ENCODE measurements at places on chromosomes 1 and 21. TPM values are rescaled to one million over a fixed set of nuclear protein-coding genes. Genes with fewer than 3 reads are reported as not detected.

The CD1D gene
- total RNA-seq: 1.8 TPM

The DNAJC6 gene
- total RNA-seq: 4.2 TPM

The KPRP gene
- not detected for total RNA-seq

The KCNH1 gene
- not detected for total RNA-seq

The KCNE1 gene
- 1.6 TPM for total RNA-seq

The HMGN2 gene
- 204 TPM for total RNA-seq

The TRAF3IP3 gene
- total RNA-seq: 4.6 TPM

The C1QA gene
- total RNA-seq: 355 TPM

The FAM163A gene
- total RNA-seq: not detected

DNA sequence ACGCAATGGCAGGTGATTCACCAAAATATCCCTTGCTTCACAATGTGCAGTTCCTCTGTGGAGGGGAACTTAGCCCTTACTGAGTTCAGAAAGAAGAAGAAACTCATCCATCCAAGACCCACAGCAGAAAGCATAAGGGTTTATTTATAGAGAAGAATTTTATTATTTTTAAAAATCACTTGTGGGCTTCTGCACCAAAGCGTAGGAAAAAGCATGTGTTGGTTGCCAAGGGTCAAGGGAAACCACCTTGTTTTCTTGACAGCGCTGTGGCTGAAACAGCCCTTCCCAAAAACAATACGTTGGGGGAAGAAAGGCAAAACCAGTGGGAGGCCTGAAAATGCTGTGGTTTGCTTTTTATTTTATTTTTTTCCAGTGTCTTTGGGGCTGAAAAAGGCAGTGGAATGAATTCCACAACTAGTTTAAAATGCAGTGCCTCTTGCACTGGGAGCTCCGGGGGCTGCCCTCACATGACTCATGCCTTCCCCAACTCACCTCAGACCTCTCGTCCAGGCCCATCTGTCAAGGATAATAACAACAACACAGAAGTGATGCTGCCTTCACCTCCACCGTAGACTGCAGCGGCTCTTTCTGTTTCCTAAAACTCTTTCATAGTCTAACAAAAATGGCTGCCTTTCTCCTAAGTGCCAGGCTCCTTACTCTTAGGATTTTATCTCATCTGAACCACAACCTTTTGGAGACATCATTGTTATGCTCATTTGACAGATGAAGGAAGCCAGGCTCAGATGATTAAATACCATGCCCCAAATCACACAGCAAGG, 224.2 kb upstream of the JUN start:
- no peak for DNase-seq

- DNase-seq: no peak
These were observed 233.4 kb downstream of the TM2D1 start for GRCh38 chr1:61491497-61491896.

GRCh38 chr1:57312869-57313268, 111.0 kb downstream of the DAB1 start:
- no peak for DNase-seq

DNA sequence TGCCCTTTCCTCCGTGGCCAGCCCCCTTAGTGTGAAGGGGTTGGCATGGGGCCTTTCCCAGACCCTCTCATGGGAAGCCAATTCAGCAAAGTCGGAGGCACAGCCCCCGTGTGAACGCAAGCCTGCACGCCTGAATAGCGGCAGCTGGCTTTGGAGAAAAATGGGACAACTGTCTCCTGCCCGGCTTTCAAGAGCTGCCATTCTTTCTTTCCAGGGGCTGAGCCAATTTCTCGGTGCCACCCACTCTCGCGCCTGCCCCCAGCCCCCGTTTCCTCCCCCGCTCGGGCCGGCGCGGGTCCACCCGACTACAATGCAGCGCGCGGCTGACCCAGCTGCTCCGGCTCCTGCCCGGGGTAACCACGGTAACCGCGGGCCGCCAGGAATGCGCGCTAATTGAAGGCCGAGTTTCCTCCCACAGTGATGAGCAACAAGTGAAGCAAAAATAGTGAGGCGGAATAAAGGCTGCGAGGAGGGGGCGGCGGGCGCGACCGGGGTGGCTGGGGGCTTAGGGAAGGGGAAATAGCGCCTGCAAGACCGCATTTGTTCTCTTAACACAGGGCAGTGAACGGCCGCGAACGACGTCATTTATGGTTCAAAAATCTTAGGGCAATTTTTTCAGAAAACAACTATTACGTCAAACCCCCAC, 27.8 kb downstream of the ILDR2 start:
- no peak for DNase-seq

- no peak for DNase-seq
These were observed 3.0 kb downstream of the FCAMR start for GRCh38 chr1:206967096-206967849.

DNA sequence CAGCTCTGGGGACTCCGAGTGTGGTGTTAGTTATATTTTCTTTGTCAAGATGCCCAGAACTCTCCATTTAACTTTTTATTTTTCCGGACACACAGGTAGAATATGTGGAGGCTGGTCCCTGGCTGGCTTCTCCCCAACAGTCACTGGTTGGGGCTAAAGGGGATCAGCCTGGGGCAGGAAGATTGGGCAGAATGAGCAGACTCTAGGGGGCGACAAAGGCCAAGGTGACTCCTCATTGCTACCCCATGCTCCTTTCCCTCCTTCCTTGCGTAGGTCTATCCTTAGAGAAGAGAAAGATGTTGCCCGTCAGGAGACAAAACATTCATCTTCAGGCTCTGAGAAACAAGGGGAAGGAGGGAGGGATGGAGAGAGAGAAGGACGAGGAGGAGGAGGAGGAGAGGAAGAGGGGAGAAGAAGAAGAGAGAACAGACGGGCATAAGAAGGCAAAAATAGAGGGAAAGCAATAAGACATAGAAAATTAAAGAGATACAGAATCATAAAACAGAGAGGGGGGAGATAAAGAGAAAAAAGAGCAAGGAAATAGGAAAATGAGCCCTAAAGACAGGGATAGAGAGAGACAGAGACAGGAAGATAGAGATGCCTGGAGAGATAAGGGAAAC, 89.9 kb downstream of the FOXD2 start:
- no peak for DNase-seq

DNA sequence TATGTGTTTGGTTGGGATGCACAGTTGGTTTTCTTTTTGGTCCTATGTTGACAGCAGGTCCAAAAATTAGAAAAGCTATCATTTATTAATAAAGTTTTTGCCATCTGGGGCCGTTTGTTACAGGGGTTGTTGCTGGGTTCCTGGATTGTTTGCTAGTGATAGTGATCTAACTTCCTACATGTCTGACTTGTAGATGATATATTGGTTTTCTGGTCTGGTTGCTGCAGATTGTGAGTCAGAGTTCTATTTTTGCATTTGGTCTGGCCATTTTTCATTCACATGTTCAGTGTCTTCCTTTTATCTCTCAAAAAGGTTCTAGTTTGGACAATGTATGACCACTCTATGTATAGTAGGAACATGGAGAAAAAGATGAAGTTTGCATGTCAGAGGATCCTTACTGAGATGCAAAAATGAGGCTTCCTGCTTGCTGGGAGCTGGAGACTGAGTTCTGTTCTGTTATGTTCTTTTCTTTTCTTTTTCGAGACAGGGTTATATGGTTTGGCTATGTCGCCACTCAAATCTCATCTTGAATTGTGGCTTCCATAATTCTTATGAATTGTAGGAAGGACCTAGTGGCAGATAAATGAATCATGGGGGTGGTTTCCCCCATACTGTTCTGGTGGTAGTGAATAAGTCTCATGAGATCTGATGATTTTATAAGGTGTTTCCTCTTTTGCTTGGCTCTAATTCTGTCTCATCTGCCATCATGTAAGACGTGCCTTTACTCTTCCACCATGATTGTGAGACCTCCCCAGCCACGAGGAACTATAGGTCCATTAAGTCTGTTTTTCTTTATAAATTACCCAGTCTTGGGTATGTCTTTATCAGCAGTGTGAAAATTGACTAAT, 4.2 kb upstream of the NVL start:
- no peak for DNase-seq

DNA sequence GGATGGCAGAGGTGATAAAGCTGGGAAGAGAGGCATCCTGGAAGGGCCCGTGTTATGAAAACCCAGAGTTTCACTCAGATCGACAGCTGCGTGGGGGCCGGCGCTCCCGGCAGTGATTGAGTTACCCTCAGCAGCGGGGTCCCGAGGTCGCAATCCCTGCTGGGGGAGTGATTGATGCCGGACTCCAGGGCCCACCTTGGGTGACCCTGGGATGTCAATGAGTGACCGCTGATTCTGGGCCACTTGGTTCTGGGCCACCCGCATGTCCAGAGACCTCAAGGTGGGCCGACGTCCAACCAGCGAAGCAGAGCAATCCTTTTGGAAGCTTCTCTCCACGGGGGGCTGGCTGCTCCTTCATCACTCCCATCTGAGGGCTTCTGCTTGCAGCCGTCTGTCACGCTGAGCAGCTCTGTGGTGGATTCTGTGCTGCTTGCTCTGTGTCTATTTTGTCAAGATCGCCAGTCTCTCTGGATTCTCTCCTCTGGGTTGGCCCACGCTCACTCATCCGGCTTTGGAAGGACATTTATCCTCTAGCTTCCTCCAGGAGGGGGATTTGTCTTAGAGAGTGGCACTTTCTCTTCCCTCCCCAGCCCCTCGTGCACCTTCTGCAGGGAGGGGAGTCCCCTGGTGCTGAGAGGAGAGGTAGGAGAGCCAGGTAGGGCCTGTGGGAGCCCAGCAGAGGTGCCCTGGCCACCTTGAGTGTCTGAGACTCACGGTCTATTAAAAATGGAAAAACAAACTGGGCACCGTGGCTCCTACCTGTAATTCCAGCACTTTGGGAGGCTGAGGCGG, 110.9 kb upstream of the C1orf174 start:
- DNase-seq: no peak

- DNase-seq: no peak
These were observed 10.2 kb upstream of the TOMM20 start for GRCh38 chr1:235138821-235139220.

GRCh38 chr1:19528438-19528837, 43.1 kb upstream of the CAPZB start:
- DNase-seq: no peak

DNA sequence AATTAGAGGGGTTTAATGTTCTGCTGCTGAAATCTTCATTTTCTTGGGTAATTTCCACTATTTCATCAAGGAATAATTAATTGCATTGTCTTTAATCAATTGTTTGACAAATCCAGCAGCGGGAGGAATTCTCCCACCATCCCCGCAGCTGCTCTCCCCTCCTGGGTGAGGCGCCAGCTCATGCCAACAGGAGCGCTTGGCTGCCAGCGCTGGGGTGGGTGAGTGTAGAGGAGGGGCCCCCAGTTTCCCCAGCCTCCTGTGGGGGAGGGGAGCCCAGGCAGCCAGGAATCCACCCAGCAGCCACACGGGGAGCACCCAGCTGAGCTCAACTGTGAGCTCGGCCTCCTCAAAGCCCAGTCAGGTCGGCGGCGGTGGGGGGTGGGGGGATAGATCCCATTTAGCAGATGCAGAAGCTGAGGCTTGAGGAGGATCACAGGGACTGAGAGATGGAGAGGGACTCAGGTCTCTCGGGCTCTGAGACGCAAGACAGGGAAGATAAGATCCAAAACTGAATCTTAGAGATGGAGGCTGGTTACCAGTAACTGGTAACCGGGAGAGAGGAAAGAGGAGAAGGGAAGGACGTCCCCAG, 46.5 kb downstream of the FOXO6 start:
- no peak for DNase-seq

DNA sequence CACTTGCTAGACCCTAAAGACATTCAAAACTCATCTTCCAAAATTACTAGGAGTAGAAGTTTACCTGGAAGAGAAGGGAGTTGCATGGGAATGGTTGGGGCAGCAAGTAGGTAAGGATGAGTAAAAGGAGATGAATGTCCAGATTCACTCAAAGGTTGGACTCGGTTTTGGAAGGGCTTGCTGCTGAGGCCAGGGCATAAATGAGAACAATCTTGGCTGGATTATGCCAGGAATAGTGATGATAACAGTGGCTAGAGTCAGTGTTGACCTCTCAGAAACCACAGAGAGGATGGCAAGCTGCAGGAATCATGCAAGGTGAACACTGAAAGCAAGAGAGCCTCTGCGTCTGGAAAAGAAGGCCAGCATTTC, 43.4 kb downstream of the C8A start:
- DNase-seq: no peak

DNA sequence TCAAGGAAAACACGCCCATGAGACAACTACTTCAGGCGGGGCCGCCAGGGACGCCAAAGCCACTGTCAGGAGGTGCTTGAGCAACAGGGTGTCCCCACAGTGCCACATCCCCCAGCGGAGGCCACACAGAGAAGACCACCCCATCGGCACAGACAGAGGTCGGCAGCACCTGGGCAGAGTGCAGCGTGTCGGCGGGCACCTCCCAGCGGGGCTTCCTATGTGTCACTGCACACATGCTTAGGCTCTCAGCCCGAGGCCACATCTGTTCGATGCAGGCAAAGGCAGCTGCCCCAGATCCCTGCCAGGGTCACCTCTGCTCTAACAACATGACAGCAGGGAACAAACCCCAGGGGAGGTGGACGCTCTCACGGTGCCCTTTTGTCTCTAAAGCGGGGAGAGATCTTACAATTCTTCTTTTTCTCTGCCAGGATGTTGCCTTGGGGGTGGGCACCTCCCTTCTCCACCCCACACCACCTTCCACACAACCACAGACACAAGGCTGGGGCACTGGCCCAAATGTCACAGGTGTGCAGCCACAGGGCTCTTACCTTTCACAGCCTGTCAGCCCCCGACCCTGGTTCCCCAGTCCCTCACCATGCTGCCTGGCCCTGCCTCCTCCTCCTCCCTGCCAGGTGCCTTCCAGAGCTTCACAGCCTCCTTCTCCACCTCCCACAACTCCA, 4.2 kb downstream of the KRTAP10-8 start:
- no peak for DNase-seq

DNA sequence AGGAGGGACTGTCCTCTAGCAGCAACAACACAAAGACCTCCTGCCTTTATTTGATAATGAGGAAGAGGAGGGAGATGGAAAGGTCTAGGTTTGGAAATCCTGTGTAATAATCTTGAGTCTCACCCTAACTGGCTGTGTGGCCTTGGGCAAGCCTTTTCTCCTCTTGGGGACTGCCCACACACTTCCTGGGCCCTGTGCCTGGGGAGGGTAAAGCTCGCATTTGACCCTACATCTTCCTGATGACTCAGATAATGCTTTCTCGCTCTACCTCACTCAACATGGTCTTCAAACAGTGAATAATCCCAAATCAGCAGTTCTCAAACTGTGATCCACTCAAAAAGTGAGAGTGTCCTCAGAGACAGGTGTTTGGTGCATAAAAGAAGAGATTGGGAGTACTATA, 81.2 kb downstream of the VWA5B1 start:
- no peak for DNase-seq

DNA sequence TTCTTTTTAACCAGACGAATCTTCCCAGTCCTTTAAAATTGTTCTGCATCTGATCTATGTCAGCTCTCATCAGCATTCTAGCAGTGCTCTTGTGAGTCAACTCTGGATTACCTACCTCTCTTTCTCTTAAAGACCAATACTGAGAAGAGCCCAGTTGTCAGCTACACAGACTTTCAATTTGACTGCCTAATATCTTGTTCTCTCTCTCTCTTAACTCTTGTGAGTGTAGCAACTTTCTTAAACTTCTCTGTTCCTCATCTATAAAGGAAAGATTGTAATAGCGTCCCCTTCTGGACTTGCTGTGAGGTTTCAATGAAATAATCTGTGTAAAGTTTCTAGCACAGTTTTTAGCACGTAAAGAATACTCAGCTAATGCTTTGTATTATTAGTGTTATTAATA, 499.3 kb upstream of the ADAMTS5 start:
- no peak for DNase-seq
